SW480 (cell line): ENCODE measurements at places on chromosomes 6 and 20.
A peak's percentile ranks its signal among the peaks of the same experiment; 100 is the strongest.

GRCh38 chr6:76814496-76815458 lies 648.5 kb downstream of the HTR1B start:
- DNase-seq, result no peak

GRCh38 chr6:169939554-169940164 lies 188.2 kb downstream of the ERMARD start:
- no peak for DNase-seq

- no peak for DNase-seq
Measured at GRCh38 chr6:39688494-39688893, 36.7 kb downstream of the KIF6 start.

DNA sequence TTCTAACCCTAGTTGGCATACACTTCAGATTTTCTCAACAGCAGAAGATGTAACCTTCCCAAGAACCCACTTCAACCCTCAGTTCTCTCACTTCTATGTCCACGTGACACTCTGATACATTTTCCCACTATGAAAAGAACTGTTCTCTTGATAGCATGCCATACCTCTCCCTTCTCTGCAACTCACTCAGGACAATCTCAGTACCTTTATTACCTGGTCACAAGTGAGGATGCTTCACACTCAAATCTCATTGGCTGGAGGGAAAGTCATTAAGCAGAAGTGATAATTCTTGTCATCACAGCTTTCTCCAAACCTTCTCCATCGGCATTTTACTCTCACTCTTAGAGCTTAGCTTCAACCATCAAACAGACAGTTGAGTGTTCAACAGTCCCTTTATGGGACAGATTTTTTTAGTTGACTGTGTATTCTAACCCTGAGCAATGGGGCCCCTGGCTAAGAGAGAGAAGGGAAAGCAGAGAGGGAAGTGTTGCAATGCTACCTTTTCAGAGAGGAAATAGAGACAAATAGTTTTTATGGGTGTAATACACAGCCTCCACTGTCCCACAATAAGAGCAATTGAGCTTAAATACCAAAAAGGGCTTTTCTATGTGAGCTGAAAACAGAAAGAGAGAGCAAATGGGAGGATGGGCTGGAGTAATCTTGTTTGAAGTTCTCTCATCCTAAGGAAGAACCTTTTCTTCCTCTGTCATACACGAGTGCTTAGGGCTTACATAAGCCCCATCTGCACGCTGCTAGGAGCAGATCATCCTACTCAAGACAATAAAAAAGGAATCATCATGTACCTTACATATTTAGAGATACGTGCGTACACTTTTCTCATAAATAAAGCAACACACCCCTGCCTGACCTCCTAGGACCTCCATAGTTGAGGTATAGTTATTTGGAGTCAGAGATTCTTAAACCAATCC lies 16.0 kb downstream of the HLA-DPA1 start:
- no peak for DNase-seq

DNA sequence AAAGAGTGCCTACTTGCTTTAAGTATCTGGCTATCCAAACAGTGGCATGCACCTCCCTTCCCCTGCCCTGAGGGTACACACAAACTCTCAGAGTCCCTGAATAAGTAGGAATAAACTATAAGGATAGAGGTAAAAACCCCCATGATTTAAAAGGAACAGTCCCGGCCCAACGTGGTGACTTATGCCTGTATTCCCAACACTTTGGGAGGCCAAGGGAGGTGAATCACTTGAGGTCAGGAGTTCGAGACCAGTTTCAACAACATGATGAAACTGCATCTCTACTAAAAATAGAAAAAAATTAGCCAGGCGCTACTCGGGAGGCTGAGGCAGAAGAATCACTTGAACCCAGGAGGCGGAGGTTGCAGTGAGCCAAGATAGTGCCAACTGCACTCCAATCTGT lies 22.2 kb downstream of the SAMHD1 start:
- DNase-seq, result no peak

DNA sequence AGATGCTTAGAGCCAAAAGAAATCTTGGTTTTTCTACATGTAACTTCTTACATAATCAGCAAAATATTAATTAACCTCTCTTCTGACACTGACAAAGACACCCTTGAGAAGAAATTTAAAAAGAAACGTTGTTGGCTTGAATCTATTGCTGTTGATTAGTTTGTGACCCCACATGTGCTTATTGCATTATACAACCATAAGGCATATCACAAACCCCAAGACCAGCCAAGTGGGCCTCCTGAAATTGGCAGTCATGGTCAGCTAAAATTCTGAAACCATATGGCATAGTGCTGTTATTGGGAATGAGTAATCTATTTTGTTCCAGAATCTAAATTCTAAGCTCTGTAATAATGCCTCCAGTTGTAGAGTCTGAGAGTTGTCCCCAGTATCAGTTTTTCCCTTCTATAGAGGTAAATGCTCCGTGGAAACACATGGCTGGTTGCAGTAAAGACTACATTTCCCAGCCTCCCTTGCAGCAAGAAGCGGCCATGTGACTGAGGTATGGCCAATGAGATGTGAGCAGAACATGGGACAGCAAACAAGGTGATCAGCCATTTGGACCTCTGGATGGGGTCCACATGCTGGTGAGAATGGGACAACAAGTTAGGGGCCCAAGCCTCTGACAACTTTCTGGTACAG lies 42.3 kb upstream of the PTPN1 start:
- DNase-seq, result peak; percentile 72

GRCh38 chr6:31142361-31142761 lies 3.5 kb upstream of the PSORS1C2 start:
- no peak for DNase-seq

- DNase-seq, result no peak
Measured at GRCh38 chr6:47434372-47435253, 43.0 kb upstream of the CD2AP start.

- no peak for DNase-seq
Measured at GRCh38 chr6:43274916-43275597, 23.0 kb upstream of the SLC22A7 start.

- DNase-seq, result no peak
Measured at GRCh38 chr6:1840491-1841121, 230.9 kb downstream of the FOXC1 start.

DNA sequence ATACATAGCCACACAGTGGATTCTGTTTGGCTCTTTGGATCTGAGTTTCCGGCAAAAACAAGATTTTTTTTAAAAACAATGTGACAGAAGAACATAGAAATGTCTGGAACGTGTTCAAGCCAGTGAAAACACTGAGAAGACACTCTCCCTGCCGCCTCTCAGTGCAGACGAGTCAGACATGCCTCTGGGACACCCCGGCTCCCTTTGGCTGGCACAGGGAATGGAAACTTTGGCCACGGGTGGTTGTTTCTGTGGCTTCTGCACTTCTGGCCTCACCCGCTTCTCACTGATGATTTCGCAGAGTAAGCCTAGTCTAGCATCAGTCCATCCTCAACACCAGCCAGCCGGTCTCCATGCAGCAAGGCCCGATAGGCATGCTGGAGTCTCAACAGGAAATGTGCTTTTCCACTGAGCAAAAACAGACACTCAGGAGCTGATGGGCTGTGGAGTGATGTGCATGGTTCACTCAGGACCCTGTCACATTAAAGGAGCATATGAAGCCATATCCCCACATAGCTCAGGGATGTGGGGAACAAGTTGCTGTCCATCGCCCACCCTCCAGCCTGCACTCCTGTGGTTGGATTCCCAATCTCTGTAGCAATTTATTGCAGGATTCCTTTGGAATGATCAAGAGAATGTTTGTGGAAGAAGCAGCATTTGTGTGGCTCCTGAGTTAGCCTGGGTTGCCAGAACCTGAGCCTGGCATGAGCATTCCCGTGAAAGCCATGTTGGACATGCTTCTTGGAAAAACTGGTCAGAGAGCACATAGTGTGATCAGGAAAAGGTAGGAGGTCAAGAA lies 262.0 kb upstream of the RIN2 start:
- DNase-seq, result no peak

- DNase-seq, result no peak
Measured at GRCh38 chr20:63765902-63766301, 26.3 kb downstream of the SLC2A4RG start.

DNA sequence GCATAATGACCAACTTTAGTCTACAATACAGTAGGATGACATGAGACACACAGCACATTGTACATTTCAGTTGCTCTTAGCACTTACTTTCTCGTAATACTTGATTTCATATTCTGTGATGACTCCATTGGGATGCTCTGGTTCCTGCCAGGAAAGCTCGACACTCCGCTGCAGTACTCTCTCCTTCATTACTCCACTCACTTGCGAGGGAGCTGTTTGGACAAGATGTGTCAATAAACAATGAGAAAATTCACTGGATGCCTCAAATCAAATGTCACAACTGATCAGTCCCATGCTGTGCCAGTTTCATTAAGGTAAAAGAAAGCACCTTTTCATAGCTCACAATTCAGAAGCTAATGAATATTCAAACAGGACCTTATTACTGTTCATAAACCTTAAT lies 147.1 kb downstream of the EPHA7 start:
- no peak for DNase-seq

DNA sequence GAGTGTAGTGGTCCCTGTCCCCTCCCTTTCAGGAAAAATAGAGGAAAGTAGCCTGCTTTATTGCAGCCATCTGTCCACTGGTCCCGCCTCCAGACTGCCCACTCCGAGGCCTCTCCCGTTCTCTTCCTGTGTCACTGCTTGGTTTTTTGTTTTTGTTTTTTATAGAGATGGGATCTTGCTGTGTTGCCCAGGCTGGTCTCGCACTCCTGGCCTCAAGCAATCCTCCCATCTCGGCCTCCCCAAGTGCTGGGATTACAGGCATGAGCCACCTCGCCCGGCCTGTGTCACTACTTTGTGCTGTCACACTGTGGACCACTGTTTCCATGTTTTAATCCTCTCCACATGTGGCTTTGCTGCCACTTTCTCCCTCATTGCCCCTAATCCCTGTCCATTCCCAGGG lies 71.2 kb downstream of the ZBTB2 start:
- DNase-seq, result no peak
